Aorta (tissue), 5 donors: ENCODE measurements at places on chromosomes 16 and 17. TPM values are rescaled to one million over a fixed set of nuclear protein-coding genes. Genes with fewer than 3 reads are reported as not detected.

QRICH2 gene
- total RNA-seq = 3.4 TPM

NAGS gene
- 0.94 TPM for total RNA-seq

ATP1B2 gene
- total RNA-seq = 2.0 TPM

FAM222B gene
- 18.7 TPM for total RNA-seq

TMEM220 gene
- total RNA-seq = 17.4 TPM

INPP5K gene
- 35.7 TPM for total RNA-seq

TOX3 gene
- not detected for total RNA-seq

MBTPS1 gene
- 108 TPM for total RNA-seq

CRYBA1 gene
- not detected for total RNA-seq

SHBG gene
- total RNA-seq = not detected

TNFRSF17 gene
- not detected for total RNA-seq

SLC7A6OS gene
- 13.7 TPM for total RNA-seq

CDC42EP4 gene
- 62.8 TPM for total RNA-seq

ASPHD1 gene
- total RNA-seq = 0.39 TPM

ALOX12 gene
- total RNA-seq = not detected

NATD1 gene
- 7.2 TPM for total RNA-seq

SAMD14 gene
- total RNA-seq = 12.6 TPM

RNF112 gene
- total RNA-seq = 9.9 TPM

FOXO3B gene
- 5.2 TPM for total RNA-seq

OR3A2 gene
- not detected for total RNA-seq

FNDC8 gene
- not detected for total RNA-seq

OR1F1 gene
- not detected for total RNA-seq

CBFA2T3 gene
- 4.4 TPM for total RNA-seq

NGFR gene
- total RNA-seq = 36.9 TPM

HS3ST3A1 gene
- 0.33 TPM for total RNA-seq

AHSP gene
- 4.7 TPM for total RNA-seq

SEZ6L2 gene
- 1.4 TPM for total RNA-seq

CHTF18 gene
- 7.1 TPM for total RNA-seq

SPATA22 gene
- total RNA-seq = not detected

C16orf78 gene
- not detected for total RNA-seq

EVPLL gene
- total RNA-seq = not detected

LDHD gene
- total RNA-seq = 5.5 TPM
